CD4-positive, alpha-beta T cell (primary cell): ENCODE measurements at places on chromosomes 3 and 15.

DNA sequence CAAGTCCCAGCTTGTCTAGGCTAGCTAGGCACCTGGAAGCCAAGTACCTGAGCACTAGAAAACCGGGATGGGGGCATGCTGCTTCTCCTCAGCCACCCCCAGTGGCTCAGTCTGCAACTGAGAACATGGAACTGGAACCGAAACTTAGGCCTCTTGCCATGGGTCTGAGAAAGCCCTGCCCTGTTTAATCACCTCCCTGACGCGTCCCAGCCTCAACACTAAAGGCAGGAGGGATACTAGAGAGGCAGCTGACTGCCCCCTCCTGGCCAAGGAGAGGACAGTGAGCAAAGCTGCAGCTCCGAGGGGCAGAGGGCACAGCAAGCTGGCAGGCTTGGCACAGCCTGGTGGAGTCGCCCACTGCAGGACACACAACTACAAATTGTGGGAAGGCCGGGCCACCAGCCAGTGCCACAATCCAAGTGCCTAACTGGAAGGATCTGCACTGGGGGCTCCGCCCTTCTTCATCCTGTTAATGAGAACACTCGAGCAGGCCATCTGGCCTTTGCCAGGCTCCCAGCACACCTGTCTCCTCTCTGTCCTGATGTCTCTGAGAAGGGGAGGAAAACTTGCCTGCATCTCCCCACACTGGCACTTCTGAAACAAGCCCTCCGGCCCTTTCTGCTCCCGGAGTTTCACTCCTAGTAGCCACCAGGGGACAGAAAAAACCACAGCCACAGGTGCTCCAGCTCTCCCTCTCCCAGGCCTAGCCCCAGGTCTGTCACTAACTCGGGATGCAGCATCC, 53.7 kb downstream of the BDH1 start:
- DNase-seq = no peak

DNA sequence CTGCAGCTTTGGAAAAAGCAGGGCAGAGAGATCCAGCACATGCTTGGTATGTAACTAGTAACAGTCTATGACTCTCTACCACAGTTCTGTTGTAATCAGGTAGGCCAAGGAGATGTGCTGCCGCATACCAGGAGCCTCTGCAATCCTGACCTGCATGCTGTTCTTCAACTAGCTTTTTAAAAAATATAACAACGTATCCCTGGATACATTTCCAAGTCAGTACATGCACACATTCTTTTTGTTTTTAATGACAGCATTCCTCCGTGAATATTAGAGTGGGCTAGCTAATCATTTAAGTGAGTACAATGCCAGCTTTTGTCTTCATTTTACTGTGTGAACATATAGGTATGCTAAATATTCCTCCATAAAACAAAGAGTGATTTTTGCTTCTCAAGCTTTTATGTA, 437.8 kb downstream of the RBMS3 start:
- no peak for DNase-seq

DNA sequence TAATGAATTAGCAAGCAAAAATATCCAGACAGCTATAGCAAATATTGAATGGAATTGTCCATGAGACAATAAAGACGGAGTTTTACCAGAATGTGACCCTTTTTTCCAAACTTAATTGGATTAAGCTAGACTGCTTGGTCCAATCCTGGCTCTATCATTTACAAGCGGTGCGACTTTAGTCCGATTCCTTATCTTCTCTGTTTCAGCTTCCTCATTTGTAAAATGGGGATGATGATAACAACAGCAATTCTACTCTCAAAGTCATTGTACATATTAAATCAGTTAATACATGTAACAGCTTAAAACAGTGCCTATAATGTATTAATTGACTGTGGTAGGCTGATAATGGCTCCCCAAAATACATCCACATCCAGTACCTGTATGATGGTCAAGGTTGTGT, 62.1 kb upstream of the CRBN start:
- DNase-seq = no peak

DNA sequence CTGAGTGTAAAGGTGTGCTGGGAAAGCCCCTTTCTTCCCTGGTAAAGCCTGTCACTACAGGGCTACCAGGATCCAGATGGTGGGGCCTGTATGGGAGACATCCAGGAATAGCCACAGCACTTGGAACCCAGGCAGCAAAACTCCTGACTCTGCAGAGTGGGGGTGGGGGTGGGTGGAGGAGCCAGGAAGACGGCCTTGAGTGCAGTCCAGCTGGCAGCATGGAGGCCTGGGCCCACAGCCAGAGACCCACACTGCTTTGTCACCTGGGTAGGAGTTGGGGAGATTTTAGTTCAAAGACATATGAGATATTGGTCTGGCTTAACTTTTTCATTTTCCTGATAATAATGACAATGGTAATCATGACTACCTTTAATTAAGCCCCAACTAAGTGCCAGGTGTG, 116.7 kb upstream of the MRPS22 start:
- DNase-seq = no peak

DNA sequence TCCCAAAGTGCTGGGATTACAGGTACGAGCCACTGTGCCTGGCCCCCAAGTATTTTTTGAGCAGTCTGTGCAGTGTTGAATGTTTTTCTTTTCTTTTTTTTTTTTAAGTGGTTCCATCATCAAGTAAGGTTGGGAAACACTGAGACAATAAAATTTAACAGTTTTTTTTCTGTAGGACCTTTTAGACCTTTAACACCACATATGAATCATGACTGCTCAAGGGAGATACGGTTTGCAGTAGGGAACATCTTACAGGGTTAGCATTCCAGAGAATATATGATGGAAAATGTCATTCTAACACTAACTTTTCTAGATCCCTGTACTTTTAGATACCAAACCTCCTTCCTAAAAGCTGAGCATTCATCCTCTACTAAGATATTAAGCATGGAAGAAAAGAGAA, 41.7 kb downstream of the SNX4 start:
- no peak for DNase-seq

DNA sequence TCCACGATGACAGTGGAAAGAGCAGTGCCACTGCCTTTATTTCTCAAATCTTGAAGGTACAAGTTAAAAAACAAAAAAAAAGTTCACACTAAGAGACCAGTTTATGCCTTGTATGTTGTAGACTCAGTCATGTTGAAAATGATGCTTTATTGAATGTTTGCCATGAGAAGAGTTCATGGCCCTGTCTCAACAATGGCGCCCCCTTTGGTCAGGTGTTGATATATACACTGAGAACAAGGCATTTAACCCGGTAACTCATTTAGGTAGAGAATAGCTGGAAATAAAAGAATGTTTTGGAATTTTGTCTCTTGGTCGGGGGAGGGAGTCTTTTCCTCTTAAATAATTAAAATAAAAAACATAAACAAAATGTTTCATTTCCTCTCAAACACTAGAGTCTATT, 145.6 kb upstream of the SLC2A2 start:
- DNase-seq = no peak

- peak; percentile 63 for DNase-seq
Observed at GRCh38 chr3:190321789-190322603, at the start of gene CLDN1. Gene CLDN1 (minus strand): TSS chr3:190322446. CDS start chr3:190322206, 240 bp downstream.

- no peak for DNase-seq
Observed at GRCh38 chr15:80743189-80743833, 35.9 kb upstream of the CEMIP start.

DNA sequence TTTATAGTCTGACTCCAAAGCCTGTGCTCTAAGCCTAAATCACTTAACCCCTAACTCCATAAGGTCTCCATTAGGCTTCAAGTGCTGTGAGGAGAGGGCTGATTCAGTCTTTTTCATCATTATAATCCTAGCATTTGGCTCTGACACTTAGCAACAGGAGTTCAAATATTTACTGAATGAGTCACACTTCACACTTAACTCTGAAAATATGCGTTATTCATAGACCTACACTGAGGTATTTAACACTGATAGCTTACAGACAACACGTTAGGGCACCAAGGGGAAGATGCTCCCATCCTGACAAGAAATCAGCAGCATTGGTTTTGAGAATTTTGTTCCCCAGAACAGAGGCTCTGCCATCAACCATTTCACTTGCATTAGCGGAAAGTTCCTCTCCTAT, 53.5 kb downstream of the MSL2 start:
- DNase-seq = no peak

DNA sequence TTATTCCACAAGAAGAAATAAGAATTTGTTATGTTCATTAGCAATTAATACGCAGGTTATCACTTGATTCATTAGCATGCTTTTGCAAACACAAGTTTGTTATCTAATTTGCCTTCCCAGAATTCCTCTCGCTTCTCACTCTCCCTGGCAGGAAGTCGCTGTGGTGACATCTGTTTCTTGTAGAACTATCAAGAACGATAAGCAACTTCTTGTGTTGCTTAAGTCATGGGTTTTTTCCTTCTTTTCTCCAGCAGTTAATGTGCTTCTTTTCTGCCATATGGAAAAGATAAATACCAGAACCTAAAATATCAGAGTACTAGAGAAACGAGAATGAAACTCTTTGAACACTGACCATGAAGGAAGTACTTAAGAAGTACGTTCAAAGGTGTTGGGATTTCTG, 99.8 kb upstream of the CHMP2B start:
- no peak for DNase-seq

GRCh38 chr3:121202573-121202972, 294.6 kb downstream of the STXBP5L start:
- DNase-seq = no peak

- DNase-seq = no peak
Observed at GRCh38 chr15:55389264-55389607, 18.9 kb downstream of the CCPG1 start.

DNA sequence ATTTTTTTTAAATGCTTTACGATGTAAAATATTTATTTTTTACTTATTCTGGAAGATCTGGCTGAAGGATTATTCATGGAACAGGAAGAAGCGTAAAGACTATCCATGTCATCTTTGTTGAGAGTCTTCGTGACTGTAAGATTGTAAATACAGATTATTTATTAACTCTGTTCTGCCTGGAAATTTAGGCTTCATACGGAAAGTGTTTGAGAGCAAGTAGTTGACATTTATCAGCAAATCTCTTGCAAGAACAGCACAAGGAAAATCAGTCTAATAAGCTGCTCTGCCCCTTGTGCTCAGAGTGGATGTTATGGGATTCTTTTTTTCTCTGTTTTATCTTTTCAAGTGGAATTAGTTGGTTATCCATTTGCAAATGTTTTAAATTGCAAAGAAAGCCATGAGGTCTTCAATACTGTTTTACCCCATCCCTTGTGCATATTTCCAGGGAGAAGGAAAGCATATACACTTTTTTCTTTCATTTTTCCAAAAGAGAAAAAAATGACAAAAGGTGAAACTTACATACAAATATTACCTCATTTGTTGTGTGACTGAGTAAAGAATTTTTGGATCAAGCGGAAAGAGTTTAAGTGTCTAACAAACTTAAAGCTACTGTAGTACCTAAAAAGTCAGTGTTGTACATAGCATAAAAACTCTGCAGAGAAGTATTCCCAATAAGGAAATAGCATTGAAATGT, 15.6 kb downstream of the THBS1 start:
- no peak for DNase-seq

DNA sequence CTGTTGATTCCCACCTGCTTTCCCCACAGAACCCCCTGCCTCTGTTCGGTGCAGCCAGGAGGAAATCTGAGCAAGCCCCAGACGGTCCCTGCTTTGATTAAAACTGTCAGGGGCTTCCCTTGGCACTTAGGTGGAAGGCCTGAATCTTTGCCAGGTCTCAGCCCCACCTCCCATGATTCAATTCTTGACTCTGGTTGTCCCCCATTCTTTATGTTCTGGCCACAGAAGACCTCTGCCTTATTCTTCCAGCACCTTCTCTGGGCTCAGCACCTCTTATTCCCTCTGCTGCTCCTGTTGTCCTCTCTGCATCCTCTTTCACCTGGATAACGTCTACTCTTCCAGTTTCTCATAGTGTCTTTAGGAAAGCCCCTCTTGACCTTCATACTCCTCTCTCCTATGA, 349.4 kb downstream of the PTPRG start:
- DNase-seq = no peak

GRCh38 chr15:70770863-70771262, 7.5 kb upstream of the UACA start:
- DNase-seq = no peak

GRCh38 chr3:178517665-178518334, 18.4 kb upstream of the KCNMB2 start:
- DNase-seq = no peak

DNA sequence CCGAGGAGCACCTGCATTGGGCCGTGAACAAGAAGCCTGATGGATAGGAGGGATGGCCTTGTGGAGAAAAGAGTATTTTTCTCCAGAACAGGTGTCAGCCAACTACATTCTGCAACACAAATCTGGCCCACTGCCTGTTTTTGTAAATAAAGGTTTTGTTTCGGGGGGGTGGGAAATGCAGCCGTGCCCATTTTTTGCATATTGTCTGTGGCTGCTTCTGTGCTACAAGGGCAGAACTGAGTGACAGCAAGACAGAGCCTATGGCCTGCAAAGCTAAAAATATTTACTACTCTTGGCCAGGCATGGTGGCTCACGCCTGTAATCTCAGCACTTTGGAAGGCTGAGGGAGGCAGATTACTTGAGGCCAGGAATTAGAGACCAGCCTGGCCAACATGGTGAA, 95.9 kb upstream of the AKAP13 start:
- no peak for DNase-seq

GRCh38 chr15:31367730-31368344, 41.2 kb downstream of the KLF13 start:
- no peak for DNase-seq

- DNase-seq = no peak
Observed at GRCh38 chr3:94811836-94812235, 749.0 kb downstream of the NSUN3 start.

DNA sequence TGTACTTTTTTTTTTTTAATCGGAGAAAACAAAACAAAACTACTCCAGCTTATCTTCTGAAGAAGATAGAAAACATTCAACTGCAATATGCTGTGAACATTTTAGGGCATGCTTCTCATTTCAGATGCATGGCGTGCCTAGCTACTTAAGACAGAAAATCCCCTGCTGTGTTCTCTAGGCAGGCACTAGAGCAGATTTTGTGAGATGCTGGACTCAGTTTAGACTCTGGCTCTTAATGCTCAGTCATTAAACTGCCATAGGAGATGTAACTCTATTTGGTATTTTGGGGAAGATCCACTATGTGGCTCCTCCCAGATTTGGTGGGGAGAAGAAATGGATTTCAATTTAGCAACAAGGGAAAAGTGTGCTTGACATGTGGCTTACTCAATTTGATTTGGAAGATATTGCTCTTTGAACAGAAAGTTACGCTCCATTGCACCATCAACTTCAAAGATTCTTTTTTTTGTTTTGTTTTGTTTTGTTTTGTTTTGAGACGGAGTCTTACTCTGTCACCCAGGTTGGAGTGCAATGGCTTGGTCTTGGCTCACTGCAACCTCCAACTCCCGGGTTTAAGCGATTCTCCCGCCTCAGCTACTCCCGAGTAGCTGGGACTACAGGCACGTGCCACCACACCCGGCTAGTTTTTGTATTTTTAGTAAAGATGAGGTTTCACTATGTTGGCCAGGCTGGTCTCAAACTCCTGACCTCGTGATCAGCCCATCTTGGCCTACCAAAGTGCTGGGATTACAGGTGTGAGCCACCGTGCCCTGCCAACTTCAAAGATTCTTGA, 62.0 kb upstream of the LEKR1 start:
- DNase-seq = no peak

DNA sequence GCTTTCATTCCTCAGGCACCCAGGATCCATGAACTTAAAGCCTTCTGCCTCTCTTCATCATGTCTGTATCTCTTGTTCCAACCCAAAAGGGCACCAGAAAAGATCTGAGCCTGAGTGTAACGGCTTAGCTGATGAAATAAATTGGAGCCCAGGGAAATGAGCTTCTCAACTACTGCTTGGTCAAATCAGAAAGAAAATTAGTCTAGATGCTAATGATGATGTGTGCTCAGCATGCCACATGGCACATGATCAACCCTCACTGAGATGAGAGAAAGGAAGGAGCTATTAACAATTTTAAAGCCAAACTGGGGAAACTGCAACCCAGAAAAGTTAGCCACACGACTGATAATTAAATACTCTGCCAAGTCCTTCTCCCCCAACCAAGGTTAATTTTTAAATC, 325.7 kb downstream of the CNTN3 start:
- DNase-seq = no peak
